Fibroblast of skin of right biceps (primary cell): ENCODE measurements at places on chromosomes 7 and 10.

GRCh38 chr7:42832667-42833066 lies 79.2 kb downstream of the C7orf25 start:
- peak; percentile 13 for DNase-seq

GRCh38 chr10:32139223-32140073 lies 83.2 kb upstream of the KIF5B start:
- peak; percentile 90 for DNase-seq

DNA sequence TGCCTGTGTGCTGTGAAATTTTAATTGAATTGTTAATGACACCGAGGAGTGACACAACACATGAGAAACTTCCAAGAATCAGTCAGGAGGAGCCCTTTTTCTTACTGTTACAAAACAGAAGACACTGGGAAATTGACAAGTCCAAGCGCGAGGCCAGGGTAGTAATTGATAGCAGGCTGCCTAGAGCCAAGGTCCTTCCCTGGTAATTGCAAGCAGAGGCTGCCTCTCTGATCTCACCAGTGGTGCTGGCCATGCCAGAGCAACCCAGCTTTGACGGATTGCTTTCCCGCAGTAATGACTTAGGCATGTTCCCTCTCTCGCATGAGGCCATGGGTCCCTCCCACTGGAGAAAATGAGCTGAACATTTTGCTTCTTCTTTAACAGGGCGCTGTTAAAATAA lies 111.5 kb downstream of the LRMDA start:
- peak; percentile 87 for DNase-seq

GRCh38 chr10:117694190-117694589 lies 151.6 kb downstream of the EMX2 start:
- peak; percentile 73 for DNase-seq

DNA sequence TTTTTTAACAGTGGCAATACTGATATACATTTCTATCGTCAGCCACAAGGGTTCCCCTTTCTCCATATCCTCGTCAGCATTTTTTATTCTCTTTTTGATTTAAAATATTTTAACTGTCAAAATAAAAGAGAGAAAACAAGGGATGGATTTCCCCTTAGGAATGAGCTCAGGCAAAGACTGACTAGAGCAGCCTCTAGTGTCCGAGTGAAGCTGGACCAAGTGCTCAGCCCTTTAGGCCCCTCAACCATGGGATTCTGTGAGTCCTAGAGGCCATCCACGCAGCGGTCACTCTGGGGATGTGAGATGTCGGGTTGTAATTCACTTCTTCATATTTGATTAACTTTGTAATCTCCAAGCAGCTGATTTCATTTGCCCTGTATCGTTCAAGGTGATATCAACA lies 137.4 kb upstream of the RNF32 start:
- no peak for DNase-seq

- no peak for DNase-seq
Measured at GRCh38 chr10:99008054-99008453, 227.6 kb downstream of the HPSE2 start.

DNA sequence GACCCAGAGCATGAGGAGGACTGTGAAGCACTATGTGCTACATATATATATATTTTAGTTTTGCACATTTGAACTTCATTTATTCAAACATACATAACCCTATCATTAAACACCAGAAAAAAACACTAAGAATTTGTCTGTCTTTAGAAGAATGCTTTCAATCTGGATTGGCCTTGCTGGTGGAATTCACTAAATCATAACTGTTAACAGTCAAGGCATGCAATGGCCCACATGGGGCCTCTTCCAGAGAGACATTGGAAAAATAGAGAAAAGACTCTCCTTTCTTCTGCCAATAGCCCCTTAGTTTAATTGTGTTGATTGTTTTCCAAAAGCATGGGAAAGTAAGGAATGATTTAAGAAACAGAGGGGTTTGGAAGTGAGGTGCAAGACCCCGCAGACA lies 77.9 kb downstream of the MRPL32 start:
- DNase-seq, result peak; percentile 43

DNA sequence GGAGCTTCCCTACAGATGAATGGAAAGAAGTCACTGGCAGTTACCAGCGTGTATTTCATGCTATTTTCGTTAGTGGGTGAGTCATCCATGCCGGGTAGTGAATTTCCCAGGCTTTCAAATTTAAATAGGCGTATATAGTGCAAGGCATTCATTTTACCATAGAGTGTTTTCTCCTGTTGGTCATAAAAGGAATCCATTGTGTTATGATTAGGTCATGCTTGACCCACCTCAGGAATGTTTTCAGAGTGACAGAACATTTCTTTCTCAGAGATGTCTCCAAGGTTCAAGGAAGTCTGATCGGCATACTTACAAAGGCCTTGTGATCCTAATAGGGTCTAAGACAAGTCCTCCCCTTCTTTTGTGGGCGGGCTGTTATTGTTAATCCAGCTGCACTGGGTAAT lies 110.7 kb downstream of the AKR1D1 start:
- peak; percentile 26 for DNase-seq

DNA sequence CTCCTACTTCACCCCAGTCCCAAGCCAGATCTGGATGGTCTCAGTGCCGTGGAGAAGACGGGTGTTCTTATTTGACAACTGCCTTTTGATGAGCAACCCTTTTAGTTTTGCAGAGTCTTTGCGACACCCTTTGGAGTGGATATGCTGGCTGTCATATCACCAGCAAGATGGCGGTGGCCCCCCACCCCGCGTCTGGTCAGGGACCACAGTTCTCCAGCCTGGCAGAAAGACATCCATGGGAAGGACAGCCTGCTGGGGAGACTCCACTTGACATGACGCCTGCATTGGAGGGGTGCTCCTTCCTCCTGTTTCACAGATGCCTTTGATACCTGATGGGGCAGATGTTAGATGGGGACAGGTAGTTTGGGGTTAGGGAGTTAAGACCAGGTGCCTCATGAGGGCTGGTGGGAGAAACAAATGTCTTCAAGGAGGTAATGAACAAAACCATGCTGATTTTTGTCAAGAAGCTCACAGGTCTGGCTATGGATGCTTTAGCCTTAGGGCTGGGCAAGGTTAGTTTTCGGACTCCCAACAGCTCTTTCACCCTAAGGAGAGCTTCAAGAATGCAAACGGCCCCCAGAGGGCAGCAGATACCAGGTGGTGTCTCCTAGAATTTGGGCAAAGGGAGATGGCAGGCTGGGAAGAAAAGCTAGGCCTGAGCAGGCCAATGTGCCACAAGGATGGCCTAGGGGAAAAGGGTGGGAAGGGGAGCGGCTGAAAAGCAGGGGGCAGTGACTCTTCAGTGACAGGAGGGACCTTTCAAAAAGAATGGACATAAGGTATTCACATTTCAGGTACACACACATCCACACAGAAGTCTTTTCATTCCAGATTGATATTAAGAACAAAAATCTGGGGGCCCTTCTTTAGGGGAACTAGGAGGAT lies 95.2 kb downstream of the CLEC2L start:
- peak; percentile 44 for DNase-seq

GRCh38 chr10:4784667-4785333 lies 41.2 kb upstream of the AKR1E2 start:
- no peak for DNase-seq

GRCh38 chr7:158273138-158273651 lies 314.4 kb downstream of the PTPRN2 start:
- DNase-seq, result no peak
